ENCODE measurements at places on chromosomes 6 and 20.
A peak's percentile ranks its signal among the peaks of the same experiment; 100 is the strongest.

GRCh38 chr6:163634211-163635171, 220.0 kb downstream of the QKI start:
- DNase-seq = no peak

DNA sequence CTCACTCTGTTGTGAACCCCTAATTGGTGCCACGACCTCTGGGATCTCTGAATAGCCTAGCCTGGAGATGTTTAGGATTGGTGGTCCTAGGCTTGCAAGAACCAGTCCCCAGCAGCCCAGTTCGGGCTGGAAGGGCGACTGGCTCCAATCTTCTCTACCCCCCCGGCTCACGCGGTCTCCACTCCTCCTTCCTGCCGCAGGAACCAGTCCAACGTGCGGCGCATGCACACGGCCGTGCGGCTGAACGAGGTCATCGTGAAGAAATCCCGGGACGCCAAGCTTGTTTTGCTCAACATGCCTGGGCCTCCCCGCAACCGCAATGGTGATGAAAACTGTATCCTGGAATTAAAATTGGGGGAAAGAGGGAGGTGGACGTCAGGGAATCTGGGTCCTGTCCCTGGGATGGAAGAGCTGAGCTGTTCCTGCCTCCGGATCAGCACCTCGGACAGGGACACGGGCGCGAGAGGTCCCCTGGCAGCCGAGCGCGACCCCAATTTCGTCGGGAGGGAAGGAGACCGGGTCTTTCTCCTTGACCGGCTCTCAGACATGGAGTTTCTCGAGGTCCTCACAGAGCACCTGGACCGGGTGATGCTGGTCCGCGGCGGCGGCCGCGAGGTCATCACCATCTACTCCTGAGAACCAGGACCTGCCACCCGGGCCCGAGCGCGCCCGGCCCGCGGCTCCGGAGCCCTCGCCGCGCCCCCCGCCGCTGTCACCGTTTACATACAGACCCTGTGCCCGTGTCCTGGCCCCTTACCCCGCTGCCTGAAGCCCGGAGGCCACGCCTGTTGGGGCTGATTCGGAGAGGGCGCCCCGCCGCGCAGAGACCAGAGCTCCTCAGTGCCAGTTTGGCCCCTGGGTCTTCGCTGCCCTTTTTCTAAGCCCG, 28.2 kb downstream of the SLC12A5 start:
- no peak for DNase-seq

DNA sequence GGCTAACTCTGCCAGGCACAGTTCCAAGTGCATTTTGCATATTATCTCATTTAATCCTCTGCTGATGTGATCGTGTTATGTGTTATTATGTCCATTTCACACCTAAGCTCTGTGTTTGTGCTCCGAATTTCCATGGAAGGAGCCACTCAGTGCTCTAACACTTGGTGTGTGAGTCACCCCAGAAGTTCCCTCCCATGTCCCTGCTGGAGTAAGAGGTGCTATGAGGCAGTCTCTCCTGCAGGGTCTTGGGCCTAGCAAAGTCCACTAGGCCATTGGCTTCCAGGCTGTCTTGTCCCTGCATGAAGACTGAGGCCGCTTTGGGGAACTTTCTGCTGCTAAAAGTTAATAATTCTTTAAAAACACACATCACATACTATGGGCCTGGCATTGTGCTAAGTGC, 405.9 kb upstream of the SULF2 start:
- DNase-seq = peak; percentile 50

DNA sequence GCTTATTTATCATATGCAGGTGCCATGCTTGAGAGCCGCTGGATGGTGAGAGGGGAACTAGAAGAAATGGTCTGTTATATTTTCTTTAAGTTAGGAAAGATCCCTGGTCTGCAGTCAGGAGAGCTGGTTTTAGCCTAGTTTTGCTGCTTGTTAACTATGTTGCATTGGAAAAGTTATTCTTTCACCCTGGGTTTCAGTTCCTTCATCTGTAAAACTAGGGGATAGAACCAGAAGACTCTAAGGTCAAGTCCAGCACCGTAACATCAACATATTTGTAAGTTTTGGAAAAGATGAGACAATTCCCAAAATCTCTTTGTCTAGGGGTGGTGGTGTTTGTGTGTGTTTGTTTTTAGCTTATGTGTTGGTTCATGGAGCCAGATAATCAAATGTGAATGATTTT, 304.0 kb downstream of the QKI start:
- DNase-seq = no peak

GRCh38 chr6:139917951-139918630, 543.6 kb upstream of the CITED2 start:
- DNase-seq = no peak

DNA sequence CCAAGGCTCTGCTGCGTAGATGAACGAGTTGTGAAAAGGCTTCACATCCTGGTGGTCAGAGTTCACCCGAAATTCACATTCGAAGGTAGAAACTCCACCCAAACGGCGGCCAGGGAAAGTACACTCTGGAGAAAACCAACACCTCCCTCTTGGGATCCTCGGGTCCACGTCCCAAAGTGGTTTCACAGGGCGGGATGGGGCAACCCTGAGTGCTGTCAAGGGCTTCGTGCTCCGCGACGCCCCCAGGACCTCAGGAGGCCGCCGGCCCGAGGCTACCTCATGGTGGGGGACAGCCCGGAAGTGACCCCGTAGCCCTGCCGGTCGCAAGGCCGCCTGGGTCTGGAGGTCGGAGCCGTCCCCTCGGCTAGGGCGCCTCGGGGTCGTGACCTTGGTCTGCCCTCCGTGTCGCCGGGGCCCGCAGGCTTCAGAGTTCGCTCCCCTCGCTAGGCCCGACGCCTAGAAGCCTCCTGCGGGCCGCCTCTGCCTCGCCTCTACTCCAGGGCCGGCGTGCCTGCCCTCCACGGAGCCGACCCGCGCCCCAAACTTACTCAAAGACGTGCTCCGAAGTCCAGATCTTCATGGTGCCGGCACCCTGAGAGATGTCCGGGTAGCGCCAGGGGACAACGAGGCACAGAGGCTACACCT, at the start of gene PRELID3B:
PRELID3B (minus strand) TSS at position 636 of the 645 bp plus-strand sequence; CDS start at position 580, 56 bp downstream.
- peak; percentile 59 for DNase-seq

DNA sequence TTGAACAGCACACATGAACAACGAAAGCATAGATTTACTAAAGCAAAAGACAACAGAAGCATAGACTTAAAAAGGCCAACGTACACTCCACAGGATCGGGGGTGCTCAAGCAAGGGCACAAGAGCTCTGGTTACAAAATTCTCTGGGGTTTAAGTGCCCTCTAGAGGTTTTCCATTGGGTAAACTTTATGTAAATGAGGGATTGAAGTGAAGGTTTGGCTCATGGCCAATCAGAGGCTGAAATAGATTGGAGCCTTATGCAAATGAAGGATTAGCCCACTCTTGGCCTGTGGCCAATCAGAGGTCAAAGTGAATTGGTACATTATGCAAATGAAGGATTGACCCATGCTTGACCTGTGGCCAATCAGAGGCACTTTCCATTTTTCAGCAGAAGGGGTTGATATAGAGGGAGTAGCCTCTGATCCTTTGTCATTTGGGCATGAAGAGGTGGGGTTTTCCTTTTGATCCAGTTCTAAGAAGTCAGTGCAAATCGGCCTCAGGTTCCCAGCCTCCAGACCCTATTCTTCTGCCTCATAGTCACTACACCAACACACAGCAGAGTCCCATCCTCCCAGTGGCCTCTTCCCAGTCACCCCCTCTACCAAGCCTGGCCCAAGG, 244.9 kb downstream of the THBS2 start:
- DNase-seq = no peak

GRCh38 chr6:168035661-168036545, 38.4 kb downstream of the KIF25 start:
- DNase-seq = peak; percentile 30

DNA sequence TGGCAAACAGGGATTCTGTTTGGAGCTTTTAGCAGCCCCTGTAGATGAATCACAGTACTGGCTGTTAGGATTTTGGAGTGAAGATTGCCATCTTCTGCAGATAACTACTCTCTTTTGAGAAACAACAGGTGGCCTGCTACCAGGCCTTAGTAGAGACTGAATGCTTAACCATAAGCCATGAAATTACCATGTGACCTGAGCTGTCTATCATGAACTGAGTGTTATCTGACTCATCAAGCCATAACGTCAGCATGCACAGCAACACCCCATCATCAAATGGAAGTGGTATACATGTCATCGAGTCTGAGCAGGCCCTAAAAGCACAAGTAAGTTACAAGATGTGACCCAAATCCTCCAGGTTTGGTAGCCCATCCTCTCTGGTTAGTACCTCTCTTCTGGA, 132.6 kb downstream of the GPR63 start:
- DNase-seq = no peak
